ENCODE measurements at places on chromosomes 4 and X.

DNA sequence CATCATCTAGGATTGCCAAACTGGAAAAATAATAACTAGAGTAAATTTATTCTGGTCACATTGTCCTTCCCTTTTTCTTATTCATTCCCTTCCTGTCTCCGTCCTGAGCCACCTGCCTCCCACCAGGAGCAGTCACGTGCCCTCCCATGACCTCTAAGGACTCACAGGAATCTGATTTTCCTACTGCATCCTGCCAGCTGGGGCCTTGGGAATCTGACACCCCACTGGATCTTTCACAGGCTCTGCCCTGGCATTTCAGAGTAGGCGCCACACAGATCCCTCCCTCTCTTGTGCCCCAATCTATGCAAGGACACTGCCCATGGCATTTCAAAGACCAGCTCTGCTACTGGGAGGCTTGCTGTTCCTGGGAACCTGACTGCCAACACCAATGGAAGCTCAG, 520.5 kb downstream of the PPARGC1A start:
- no peak for DNase-seq

- DNase-seq, result no peak
These were observed 162.6 kb upstream of the INTU start for GRCh38 chr4:127469959-127470809.

GRCh38 chr4:89769856-89770255, 67.1 kb downstream of the SNCA start:
- no peak for DNase-seq

- no peak for DNase-seq
These were observed 101.3 kb downstream of the RTL5 start for GRCh38 chrX:72030431-72030830.

DNA sequence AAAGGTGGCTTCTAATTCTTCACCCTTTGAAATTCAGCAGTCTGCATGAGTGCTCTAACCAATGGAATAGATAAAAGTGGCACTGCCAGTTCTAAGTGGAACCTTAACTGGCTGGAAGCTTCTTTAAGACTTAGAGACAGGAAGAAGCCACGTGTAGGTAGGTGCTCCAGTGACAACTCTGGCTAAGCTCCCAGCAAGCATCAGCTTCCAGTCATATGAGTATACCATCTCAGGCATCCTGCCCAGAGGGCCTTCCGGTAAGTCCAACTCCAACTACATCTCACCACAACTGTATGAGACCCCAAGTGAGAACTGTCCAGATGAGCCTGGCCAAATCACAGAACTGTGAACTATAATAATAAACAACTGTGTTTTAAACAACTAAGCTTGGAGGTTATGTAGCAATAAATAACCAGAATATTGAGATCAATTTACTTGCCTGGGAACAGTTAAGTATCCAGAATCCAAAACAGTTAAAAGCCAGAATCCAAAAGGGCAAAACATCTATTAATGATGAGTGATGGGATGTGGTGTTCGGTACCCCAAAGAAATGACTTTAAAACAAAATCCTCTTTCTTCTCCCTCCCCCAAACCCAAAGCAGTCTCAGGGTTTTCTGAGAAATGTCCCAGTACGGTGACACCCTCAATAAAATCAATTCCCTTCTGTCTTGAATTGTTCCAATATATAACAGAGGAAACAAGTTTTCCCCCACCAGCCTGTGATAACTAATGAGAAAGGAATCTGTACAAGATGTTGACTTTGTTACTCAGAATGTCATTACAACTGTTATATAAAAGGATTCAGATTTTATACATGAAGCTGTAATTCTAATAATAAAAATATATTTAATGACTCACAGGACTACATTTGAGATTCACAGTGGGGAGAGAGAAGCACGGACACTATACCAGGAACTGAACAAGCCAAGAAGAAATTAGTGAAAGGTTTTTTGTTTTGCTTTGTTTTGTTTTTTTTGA, 4.2 kb downstream of the TSPAN5 start:
- no peak for DNase-seq

GRCh38 chrX:149470955-149471354, 34.2 kb downstream of the IDS start:
- peak; percentile 28 for DNase-seq

DNA sequence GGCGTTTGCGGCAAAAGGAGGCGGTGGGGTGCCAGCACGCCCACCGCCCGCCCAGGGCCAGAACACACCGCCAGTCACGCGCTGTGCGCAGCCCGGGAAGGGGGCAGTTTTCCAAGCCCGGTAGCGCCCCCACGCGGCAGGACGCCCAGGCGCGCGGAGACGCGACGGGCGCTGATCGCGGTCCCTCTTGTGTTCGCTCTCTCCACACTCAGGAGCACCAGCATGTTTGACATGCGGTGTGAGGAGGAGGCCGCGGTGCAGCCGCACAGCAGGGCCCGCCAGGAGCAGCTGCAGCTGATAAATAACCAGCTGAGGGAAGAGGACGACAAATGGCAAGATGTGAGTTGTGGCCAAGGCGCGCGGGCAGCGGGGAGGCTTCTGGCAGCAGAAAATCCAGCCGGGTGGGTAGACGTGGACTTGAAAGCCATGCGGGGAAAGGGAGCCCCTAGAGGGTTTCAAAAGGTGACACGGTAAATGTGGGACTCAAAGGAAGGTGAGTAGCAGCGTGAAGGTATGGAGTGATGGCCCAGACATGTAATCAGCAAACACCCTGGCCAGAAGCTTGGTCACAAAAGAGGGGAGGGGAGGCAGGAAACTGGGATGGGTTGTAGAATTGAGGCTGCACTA, 104.1 kb downstream of the PHOX2B start:
- DNase-seq, result no peak

GRCh38 chr4:165379678-165380064, 863 bp downstream of the CPE start:
- DNase-seq, result no peak

DNA sequence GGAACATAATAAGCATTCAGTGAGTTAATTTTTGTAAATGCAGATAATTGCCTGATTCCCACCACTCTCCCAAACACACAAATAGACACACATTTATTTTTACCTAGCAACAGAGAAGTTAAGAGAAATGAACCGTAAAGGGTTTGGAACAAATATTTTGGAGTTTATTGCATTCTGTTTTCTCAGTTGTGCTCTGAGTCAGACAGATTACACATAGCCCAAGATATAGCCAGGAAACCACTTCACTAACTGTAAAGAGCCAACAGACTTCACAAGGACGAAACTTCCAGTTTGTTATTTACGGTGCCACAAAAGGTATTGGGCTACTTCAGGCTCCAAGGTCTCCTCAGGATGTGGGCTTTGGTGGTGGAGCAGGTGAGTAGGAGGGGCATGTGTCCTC, 217.0 kb downstream of the BMPR1B start:
- DNase-seq, result no peak

DNA sequence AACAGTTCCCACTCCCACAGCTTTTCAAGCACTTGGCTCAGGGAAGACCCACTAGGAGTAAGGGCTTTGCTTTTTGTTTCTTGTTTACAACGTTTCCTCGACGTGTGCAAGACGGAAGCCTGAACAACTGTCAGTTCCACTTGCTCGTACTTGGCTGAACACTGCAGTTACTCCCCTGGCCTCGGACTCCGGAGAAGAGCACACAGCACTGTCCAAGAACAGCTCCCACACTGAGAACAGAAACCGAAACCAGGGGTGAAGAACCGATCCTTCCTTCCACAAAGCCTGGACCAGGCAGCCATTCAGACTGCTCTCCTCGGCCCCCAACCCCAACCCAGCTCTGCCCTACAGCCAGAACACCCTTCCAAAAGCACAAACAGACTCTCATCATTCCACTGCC, 25.5 kb downstream of the IRF2 start:
- no peak for DNase-seq

DNA sequence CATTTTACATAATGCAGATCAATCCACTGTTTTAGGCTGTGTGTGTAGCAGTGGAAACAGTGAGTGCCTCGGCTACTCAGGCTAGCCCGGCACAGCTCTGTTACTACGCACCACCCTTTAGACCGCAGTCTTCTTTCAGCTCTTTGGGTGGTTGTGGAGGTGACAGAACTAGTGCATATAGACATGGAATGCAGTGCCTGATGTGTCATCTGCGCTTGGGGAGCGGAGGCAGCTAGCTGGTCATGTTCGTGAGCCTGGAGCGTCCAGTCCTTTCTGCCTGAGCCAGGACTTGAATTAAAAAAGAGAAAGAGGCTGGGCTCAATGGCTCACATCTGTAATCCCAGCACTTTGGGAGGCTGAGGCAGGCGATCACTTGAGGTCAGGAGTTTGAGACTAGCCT, 4.8 kb downstream of the TBC1D14 start:
- DNase-seq, result no peak

GRCh38 chr4:27148211-27148895, 287.7 kb downstream of the STIM2 start:
- no peak for DNase-seq

DNA sequence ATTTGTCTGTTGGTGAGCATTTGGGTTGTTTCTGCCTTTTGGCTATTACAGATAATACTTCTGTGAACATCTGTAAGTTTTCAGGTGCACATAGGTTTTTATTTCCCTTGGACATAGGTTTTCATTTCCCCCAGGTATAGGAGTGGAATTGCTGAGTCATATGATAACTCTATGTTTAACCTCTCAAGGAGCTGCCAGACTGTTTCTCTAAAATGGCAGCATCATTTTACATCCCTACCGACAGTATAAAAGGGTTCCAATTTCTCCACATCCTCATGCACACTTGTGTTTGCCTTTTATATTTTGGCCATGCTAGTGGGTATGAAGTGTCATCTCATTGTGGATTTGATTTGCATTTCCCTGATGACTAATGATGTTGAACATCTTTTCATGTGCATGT, 53.5 kb downstream of the TMEM164 start:
- no peak for DNase-seq

DNA sequence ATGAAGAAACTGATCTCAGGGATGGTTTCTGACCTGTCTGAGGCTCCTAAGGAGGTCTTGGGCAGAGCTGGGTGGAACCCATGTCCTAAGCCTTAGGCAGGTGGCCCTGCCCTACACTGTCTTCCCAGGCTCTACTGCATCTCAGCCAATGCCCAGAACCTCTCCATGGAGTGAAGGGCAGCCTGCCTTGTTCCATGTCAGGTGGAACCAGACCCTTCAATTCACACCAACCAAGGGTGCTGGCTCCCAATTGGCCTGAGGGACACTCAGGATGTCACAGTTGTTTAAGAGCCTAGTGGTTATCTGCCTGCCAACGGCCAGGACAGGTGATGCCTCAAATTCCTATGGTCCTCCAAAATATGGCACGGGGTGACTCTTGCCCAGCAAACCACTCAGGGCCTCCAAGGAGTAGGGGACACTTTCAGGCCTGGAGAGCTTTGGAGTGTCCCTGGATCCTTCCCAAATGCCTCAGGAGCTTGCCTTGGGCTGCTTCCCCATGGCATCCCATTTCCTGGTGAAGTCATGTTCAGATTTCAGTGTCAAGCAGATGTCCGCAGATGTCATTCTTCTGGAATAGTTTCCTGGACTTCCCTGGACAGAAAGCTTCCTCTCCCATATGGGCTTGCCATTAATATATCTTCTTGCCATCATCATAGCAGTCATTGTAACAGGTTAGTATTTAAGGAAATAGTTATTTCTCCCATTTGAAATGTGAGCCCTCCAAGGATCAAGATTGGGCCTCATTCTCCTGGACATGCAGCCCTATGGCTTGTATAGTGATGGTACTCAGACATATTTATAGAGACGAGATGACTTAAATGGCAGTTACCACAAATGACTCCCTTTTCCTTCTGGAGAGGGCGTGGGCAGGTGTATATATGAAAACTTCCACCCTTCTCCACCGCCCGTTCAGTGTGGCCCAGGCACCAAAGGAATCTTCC, 67.1 kb downstream of the MED28 start:
- DNase-seq, result no peak

DNA sequence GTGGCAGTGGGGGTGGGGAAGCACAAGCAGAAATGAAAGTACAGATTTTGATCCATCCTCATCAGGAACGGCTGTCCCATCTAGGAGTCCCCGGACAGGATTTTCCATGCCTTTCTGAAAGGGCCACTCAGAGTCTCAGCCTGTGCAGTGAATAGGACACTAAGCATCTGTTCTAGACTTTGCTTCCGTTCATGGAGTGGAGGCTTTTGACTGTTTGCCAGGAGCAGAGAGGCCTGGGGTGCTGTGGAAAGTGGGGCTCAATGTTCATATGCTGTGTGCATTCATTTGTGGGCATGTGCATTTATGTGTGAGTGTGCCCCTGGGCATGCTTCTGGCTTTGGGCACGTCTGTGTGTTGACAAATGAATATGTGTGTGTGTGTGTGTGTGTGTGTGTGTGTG, 25.6 kb upstream of the MAMLD1 start:
- DNase-seq, result no peak

DNA sequence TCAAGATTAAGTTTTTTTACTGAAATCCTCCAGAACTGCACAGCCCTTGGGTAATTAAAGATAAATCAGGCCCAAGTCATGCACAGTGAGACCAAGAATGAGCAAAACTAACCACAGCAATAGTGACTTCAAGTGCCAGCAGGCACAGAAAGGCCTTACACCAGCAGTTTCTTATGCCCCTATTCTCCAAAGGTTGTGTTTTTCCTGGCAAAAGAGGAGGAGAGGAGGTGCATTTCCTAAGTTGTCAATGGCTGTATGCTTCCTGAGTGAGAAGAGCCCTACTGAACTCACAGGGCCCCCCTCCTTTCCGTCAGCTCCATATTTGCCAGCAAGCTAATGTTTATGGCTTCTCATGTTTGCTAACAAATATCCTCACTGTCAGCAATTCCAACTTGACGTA, 418.7 kb upstream of the INTU start:
- no peak for DNase-seq

DNA sequence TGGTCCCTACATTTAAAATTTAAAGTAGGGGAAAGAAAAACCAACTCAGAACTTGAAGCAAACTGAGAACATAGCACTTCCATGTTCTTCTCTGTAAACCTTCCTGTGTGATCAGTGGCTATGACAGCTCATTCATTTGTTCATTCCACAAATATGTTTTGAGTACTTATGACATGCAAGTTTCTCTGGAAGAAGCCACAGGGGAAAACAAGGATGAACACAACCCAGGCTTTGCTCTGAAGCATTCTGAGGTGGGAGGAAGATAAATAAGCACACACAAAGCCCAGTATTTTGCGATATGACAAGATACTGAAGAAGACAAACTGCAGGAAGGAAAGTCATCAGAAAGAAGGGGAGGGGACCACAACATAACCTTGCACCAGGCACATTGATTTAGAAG, 96.4 kb downstream of the CHIC2 start:
- no peak for DNase-seq
